Stimulated activated CD4-positive, alpha-beta T cell treated with anti-CD3 and anti-CD28 coated beads, Interleukin-4, amount 100 ng/mL, for 1 hour (primary cell): ENCODE measurements at places on chromosomes 12 and 14.

DNA sequence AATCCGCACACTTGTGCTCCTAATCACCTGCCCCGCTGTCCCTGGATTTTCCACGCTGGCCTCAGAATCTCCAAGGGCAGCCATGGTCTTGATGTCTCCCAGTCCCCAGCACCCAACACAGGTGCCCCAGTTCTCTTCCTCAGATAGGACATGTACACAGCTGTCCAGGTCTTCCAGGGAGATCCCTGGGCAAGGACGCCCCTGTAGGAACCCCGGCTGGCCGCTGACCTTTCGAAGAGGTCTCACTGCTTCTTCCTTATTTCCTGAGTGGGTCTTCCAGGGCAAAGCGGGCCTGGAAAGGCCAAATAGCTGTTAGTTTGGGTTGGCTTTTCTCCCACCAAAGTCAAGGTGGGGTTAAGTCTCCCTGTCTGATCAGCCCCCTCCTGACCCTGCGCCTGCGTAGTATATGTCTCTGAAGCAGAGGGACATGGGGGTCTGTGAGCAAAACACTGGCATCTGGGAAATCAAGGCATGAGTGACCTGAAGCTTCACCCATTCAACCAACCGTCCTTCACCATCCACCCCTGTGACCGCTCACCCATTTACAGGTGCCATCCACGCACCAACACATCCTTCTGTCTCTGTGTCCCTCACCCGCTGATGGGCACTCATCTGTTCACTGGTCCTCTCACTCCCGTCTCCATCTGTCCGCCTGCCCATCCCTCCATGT is 4.6 kb downstream of the BEGAIN start:
- DNase-seq, result no peak

- peak; percentile 39 for DNase-seq
Observed at GRCh38 chr14:68283378-68284123, 464.0 kb downstream of the RAD51B start.

DNA sequence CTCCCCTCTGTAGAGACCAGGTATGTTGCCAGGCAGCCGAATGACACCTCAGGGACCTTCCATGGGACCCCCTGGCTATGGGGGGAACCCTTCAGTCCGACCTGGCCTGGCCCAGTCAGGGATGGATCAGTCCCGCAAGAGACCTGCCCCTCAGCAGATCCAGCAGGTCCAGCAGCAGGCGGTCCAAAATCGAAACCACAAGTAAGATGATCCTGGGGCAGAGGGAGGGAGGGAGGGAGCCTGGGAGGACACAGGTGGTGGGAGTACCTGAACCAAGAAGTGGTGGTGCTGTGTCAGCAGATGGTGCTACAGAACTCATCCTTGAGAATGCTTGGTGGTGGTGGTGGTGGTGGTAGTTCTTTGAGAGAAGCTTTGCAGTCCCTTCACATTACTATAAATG is 1.0 kb downstream of the SMARCD1 start:
- no peak for DNase-seq

- no peak for DNase-seq
Observed at GRCh38 chr12:30926243-30927221, at the start of gene TSPAN11. Gene TSPAN11 (plus strand): TSS chr12:30926748. CDS start chr12:30953992, 27,244 bp downstream.

GRCh38 chr12:91423693-91424050 is 241.1 kb upstream of the DCN start:
- DNase-seq, result no peak

DNA sequence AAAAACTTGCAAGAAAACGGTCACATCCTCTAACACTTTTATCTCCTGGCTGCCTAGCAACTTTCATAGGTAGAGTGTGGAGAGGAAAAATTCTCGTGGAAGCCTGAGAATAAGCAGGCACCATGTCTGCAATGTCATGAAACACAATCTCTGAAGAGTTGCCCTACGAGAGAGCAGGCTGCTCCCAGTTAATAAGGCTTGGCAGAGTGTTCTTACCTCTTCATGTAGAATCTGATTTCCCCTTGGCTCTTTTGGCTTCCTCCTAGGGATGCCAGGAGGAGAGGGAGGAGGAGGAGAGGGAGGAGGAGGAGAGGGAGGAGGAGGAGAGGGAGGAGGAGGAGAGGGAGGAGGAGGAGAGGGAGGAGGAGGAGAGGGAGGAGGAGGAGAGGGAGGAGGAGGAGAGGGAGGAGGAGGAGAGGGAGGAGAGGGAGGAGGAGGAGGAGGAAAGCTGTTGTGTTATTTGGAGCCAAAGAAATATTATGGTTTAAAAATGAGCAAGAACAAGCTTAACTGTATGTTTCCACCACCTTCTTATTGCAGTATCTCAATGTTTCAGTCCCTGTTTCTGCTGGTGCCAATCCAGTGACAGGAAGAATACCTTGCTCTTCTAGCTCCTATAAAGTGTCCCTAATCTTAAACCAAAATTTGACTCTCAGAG is 52.9 kb downstream of the EGLN3 start:
- DNase-seq, result no peak

DNA sequence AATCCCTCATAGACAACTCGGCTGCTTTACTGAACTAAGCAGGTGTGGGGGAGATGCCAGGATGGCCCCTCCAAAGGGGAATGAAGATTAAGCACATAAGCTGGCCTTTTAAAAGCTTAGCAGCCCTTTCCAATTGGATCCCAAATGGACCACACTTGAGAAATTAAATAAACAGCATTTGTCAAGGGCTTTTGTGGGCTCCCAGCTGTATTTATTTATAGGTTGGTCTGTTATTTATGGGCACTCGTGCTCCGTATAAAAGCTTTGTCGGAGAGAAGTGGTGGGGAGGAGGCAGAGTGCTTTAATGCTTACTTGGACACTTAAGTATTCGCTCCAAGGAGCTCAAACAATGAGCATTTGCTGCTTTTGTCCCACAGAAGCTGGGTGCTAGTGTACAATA is 580.2 kb downstream of the MED13L start:
- no peak for DNase-seq

GRCh38 chr12:4934407-4935035 is 24.8 kb downstream of the KCNA1 start:
- no peak for DNase-seq

- DNase-seq, result no peak
Observed at GRCh38 chr14:100019156-100019744, 46.0 kb upstream of the EVL start.

- DNase-seq, result no peak
Observed at GRCh38 chr12:13576935-13577500, 380.5 kb downstream of the EMP1 start.

- DNase-seq, result no peak
Observed at GRCh38 chr14:22870811-22871223, 723 bp upstream of the LRP10 start.

- peak; percentile 91 for DNase-seq
Observed at GRCh38 chr12:40107098-40107802, 1.4 kb upstream of the SLC2A13 start.
